Breast epithelium (tissue), 4 donors: ENCODE measurements at places on chromosomes 13 and 19.

- no peak for DNase-seq
Observed at GRCh38 chr19:46737761-46738171, 8.1 kb upstream of the FKRP start.

DNA sequence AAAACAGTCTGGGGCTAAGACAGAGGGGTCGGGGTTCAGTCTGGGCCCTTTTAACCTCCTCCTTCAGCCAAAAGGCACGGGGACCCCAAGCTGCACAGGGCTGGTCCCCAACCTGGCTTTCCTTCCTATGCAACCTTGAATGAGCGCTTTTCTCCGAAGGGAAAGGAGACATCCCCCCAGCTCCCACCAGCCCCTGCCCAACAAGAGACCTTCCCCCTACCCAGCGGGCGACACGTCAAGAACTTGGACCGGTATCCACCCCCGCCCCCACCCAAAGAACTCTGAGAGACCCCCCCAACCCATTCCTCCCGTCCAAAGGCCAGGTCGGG lies 35.0 kb upstream of the NANOS3 start:
- DNase-seq = no peak

DNA sequence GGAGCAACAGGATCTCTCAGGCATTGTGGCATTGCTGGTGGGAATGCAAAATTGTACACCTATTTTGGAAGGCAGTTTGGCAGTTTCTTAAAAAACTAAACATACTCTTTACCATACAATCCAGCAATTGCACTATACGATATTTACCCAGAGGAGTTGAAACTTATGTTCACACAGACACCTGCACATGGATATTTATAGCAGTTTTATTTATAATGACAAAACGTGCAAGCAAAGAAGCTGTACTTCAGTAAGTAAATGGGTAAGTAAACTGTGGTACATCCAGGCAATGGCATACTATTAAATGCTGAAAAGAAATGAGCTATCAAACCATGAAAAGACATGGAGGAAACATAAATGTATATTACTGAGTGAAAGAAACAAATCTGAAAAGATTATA lies 71.6 kb upstream of the UBAC2 start:
- no peak for DNase-seq

DNA sequence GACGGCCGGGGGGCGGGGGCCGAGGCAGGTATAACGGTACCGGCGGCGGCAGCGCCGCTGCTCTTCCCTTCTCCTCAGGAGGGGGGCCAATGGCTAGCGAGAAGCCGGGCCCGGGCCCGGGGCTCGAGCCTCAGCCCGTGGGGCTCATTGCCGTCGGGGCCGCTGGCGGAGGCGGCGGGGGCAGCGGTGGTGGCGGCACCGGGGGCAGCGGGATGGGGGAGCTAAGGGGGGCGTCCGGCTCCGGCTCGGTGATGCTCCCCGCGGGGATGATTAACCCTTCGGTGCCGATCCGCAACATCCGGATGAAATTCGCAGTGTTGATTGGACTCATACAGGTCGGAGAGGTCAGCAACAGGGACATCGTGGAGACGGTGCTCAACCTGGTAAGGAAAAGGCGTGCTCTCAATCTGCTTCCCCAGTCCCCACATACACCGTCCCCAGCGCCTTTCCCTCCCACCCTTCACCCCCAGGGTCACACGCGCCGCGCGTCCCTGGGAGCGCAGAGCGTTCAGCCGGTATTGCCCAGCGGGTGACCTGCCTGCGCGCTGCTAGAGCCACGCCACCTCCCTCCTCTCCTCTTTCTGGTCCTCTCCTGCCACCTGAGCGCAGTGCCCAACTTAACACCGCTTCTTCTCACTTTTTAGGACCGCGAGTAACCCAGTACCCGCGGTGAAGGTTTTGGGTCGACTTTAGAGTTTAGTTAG lies 814 bp downstream of the NBEA start:
- DNase-seq = no peak

- no peak for DNase-seq
Observed at GRCh38 chr19:29676586-29676985, 11.3 kb downstream of the PLEKHF1 start.

GRCh38 chr13:109595471-109595870 lies 190.9 kb downstream of the IRS2 start:
- no peak for DNase-seq

DNA sequence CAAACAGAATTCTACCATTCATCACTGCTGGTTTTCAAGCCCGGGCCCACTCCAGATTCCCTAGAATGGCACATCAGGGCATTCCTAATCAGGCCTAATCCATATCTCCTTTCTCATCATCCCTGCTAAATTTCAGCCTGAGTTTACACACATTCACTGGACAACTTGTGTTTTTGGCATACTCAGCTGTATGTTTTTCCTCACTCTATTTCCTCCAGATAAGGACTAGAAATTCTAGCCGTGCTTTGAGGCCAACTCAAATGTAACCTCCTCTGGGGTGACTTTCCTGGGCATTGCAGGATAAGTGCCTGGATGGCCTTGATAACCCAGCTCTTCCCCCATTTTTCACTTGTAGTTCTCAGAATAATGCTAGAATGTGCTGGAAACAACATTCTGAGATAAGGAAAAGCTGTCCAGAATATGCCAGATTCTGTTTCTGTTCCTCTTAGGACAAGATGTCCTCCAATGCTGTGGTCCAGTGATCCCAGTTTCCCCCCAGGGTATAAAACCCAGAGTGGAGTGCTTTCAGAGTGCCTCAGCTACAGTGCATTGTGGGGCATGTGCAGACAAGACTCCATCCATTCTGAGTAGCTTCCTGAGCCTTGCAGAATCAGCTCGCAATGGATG lies 66.9 kb upstream of the CLDN10 start:
- no peak for DNase-seq

- DNase-seq = no peak
Observed at GRCh38 chr13:106047859-106048258, 487.6 kb downstream of the EFNB2 start.

DNA sequence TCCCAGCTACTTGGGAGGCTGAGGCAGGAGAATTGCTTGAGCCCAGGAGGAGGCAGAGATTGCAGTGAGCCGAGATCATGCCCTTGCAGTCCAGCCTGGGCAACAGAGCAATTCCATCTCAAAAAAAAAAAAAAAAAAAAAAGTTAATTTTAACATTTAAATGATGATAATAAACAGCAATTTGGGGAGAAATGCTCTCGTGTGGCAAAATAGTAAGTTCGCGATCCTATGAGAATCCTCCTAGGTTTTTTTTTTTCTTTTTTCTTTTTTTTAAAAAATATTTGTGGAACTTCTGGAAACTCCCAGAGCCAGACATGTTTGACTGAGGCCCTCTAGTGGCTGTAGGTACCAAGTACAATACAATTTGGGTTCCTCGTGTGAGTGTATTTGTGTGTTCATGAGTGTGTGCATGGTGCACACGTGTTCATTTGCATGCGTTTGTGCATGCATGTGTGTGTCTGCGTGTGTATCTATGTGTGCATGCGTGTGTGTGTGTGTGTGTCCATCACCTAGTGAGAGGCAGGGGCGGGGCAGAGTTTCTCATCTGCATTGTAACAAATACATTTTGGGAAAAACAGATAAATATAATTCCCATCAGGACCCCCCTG lies 31.2 kb downstream of the TMPRSS9 start:
- DNase-seq = no peak
